ENCODE measurements at places on chromosomes 11 and 22.

DNA sequence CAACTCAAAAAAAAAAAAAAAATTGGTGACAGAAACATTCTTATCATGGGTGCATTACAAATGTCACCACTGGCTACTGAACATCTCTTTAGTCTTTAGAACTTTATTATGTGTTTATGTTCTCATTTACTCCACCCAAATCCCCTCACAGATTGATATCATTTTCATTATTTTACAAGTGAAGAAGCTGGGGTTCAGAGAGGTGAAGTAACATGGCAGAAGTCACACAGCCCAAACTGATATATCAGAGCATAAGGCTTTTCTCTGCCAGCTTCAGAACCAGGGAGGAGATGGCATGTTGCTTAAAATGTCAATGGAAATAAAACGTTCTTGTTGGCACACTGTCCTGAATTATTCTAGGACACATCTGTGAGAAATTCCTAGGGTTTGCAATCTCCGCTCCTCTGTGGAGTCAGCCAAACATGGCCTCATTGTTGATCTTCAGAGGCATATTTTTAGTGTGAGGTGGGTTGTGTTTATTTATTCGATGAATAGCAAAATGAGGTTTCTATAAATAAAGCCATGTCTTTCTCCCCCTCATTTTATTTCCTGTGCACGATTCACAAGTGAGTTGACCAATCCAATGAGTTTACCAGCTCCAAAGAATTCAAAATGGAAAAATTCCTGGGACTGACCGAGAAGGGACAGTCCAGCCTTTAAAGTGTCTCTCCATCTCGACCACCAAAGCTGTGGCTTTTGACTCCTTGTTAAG, 72.9 kb upstream of the ANO1 start:
- DNase-seq = no peak

GRCh38 chr11:44825058-44825785, 98.5 kb downstream of the TSPAN18 start:
- no peak for DNase-seq

- no peak for DNase-seq
These were observed 203.4 kb downstream of the FAM76B start for GRCh38 chr11:95586155-95586554.

- DNase-seq = no peak
These were observed 74.0 kb upstream of the PHF21B start for GRCh38 chr22:45083659-45084305.

- DNase-seq = no peak
These were observed 2.5 kb upstream of the CXCR5 start for GRCh38 chr11:118881228-118881627.

- DNase-seq = no peak
These were observed 295.6 kb downstream of the CASP12 start for GRCh38 chr11:104602643-104603042.

GRCh38 chr11:91396236-91397133, 828.1 kb upstream of the FAT3 start:
- DNase-seq = no peak

- DNase-seq = no peak
These were observed 17.7 kb downstream of the JAML start for GRCh38 chr11:118207079-118207478.

GRCh38 chr11:66728693-66729385, at the start of gene SPTBN2:
Gene SPTBN2, minus strand, starts transcription at chr11:66729216. Its CDS starts 7,976 bp downstream, at chr11:66721240.
- no peak for DNase-seq

- DNase-seq = no peak
These were observed 29.7 kb upstream of the NELL1 start for GRCh38 chr11:20639688-20640087.

- DNase-seq = no peak
These were observed 93.0 kb upstream of the BID start for GRCh38 chr22:17867160-17867785.

GRCh38 chr22:25360891-25361645, 141.6 kb downstream of the CRYBB2 start:
- DNase-seq = no peak

- DNase-seq = no peak
These were observed 47.2 kb upstream of the AKIP1 start for GRCh38 chr11:8863838-8864237.

- no peak for DNase-seq
These were observed 88.1 kb downstream of the SBF2 start for GRCh38 chr11:10205928-10206327.

GRCh38 chr22:40193429-40194421, 16.0 kb downstream of the TNRC6B start:
- no peak for DNase-seq

DNA sequence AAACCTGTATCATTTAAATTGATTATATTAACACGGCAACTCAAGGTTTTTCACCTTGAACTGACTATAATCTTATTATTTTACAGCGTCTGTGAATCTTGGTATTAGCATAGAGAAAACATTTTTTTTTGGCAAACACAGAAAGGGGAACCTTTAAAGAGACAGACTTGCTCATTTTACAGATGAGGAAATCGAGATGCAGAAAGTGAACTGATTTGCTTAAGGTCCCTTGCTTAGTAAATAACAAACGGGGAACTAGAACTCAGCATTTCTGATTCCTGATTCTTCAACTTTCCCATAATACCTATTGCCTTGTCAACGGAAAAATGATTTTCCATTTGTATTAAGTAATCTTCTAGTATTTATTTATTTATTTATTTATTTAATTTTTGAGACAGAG, 33.2 kb upstream of the CECR2 start:
- DNase-seq = no peak

DNA sequence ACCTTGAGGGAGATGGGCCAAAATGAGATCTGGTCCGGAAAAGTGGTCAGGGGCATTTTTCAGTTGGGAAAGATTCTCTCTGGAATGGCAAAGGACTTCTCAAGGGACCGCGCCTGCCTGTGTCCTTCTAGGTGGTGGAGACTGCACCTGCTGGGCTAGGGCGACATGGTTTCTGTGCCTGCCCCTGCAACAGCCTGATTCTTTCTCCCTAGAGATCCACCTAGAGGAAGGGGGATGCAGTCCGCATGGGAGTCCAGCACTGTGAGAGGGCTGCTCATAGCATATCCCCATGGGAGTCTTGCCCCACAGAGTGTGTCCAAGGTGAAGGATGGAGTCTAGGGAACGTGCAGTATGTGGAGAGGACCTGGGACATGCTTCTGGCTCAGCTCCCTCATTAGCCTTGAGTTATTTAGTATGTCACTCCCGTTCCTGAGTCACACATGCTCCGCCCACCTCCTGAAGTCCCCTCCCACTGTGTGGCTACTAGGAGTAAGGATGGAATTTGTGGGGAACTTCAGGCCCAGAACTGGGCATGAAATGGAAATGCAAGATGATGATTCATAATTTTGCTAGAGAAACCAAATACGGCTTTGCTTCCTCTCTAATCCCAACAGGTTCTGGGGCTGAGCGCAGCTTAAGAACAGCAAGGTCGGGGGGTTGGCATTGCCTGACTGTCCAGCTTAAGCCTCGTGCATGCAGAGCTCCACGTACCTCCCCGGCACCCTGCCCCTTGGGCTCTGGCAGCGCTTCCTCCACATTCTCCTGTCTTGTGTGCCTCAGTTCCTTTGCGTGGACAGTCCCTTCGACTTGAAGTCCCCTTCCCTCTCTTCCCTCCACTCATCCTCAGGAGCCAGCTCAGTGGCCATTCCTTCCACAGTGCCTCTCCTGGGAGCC, 35.0 kb downstream of the GRIK4 start:
- DNase-seq = no peak

DNA sequence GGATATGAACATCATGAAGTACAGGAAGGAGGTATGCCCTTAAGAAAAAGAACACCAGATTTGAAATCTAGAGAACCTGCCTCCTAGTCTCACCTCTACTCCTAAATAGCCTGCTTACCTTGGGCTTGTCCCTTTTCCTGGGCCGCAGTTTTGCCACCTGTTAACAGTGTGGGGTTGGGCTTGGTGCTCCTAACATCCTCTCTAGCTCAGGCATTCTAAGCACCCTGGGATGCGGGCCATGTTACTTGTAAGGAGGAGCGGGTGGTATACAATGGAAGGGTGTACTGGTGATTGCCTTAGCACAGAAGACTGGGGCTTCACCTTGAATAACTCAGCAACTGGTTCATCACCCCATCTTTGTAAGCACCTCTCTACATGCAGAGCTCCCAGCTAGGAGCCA, 48.7 kb downstream of the TIMP3 start:
- no peak for DNase-seq

GRCh38 chr11:34514597-34514996, 1.0 kb upstream of the ELF5 start:
- no peak for DNase-seq

GRCh38 chr11:3901249-3902025, 46.0 kb downstream of the STIM1 start:
- DNase-seq = no peak

GRCh38 chr11:35179466-35180135, 40.6 kb downstream of the CD44 start:
- DNase-seq = no peak

GRCh38 chr22:40560551-40560950, 76.0 kb downstream of the MRTFA start:
- DNase-seq = no peak

- no peak for DNase-seq
These were observed 73.1 kb downstream of the ZNRF3 start for GRCh38 chr22:28956506-28956905.

DNA sequence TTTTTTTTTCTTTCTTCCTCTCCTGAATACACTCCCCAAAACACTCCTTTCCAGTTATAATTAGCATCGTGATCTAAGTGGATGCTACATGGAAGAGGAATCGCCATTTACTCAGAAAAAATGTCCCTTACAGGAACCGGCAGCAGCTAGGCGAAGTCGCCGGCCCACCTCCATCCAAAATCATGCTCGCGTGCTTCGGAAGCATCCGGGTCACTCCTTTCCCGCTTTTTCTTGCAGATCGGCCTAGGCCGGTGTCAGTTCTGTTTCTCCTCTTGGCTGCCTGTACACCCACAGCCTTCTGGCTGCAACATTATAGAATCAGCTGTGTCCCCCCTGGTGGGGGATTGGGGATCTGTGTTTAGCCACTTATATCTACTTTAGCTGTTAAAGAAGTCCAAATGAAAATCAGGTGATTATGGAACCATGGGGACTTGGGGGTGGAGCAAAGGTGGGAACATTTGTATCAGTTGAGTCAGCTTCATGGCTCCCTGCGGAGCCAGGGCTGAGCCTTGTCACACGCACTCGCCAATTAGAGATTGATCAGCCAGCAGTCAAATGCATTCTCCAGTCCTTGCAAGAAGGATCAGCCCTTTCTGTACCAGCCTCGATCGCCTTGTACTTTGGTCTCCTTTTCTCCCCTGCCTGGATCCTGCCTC, 36.3 kb downstream of the ASRGL1 start:
- no peak for DNase-seq

Data from CD8-positive, alpha-beta memory T cell (primary cell).